ENCODE measurements at places on chromosomes 5 and 9. TPM values are rescaled to one million over a fixed set of nuclear protein-coding genes. Genes with fewer than 3 reads are reported as not detected.

The GPR150 gene
- not detected for polyA plus RNA-seq

The SNCB gene
- not detected for polyA plus RNA-seq

The PRR16 gene
- 0.38 TPM for polyA plus RNA-seq

The PPP3R2 gene
- not detected for polyA plus RNA-seq

The SLC6A18 gene
- not detected for polyA plus RNA-seq

The SCGB3A2 gene
- polyA plus RNA-seq = not detected

The ADGRV1 gene
- polyA plus RNA-seq = 0.82 TPM

The PCDHB6 gene
- 0.06 TPM for polyA plus RNA-seq

The FOXD4L4 gene
- 0.08 TPM for polyA plus RNA-seq

The GARIN3 gene
- polyA plus RNA-seq = not detected

The VCP gene
- 60.4 TPM for polyA plus RNA-seq
